HS-27A (cell line): ENCODE measurements at places on chromosomes 16 and 17.

- no peak for DNase-seq
Observed at GRCh38 chr17:76135810-76136188, 5.2 kb downstream of the FOXJ1 start.

DNA sequence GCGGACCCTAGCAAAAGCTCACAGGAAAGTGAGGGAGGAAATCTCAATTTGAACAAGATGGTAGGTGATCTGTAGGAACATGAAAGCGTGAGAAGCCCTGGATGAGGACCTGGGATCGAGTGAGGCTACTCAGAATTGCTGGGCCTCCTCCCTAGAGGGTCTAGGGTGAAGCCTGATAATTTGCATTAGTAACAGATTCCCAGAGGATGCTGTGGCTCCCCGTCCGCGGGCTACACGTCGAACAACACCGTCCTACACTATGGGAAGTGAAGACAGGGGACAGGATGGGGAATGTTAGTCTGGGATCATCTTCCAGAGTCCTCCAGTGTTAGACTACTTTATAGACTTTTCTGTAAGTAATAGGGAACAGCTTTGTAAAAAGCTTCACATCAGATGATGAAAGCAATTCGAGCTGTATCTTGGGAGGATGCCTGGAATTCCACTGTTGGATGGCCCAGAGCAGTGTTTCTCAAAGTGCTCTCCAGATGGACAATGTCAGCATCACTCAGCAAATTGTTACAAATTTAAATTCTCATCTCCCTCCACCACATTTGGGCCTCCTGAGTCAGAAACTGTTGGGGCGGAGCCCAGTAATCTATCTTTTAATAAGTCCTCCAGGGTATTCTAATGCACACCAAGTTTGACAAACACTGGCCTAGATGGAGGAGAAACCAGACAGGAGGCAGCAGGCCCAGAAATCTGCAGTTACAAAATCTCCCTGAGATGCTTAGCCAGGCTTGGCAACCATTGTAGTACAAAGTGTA lies 6.5 kb downstream of the FNDC8 start:
- no peak for DNase-seq

- DNase-seq = no peak
Observed at GRCh38 chr16:87593710-87594258, 8.5 kb upstream of the JPH3 start.

DNA sequence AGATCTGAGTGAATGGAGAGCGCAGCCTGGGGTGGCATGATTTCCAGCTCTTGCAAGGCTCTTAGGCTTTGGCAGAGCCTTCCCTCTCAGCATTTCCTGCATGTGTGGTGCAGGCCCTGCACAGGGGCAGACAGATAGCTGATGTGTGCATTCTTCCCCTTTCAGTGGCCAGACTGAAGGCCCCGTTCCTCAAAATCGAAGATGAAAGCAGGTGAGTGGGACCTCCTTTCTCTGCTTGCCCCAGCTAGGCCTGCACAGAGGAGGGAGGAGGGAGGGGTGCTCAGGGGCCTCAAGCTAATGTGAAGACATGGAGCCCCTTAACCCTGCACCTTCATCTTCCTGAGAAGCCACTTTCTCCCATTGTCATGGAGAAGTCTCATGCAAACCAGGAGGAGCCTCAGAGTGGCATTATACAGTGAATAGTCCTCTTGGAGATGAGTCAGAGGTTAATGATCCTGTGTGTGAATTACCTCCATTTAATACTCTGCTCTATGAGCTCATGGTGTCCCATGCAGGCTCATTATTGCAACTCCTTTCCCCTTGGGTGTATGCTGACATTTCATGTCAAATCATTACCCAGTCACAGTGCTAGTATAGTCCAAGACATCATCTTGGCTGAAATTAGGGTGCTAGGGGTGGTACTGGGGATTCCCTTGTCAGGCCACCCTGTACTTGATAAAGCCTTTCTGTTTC lies 20.4 kb upstream of the ADAM11 start:
- no peak for DNase-seq

DNA sequence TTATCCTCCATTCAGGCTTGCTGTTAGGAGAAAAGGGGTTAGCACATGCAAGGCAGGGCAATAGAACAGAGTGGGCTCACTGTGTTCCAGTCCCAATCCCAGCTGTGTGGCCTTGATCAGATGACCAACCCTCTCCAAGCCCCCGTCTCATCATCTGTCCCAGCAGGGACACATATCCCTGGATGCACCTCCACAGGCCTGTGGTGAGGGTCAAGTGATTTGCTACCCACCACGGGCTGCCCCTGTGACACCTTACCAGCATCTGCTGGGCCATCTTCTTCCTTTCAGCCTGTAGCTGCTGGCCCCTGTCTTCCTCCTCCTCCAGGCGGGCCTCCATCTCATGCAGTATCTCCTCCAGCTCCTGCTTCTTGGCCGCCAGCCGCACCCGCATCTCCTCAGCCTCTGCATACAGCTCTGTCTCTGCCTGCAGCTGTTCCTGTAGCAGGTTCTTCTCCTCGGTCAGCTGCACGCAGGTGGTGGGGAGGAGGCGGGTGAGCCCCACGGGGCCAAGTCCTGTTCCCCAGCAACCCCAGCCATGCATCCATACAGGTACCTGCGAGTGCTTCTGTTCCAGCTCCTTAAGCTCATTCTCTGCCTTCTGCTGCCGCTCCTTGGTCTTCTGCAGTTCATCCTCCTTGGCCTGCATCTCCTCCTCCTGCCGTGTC lies 91.3 kb downstream of the NDE1 start:
- DNase-seq = no peak

GRCh38 chr17:44466339-44466738 lies 36.9 kb downstream of the GPATCH8 start:
- no peak for DNase-seq

DNA sequence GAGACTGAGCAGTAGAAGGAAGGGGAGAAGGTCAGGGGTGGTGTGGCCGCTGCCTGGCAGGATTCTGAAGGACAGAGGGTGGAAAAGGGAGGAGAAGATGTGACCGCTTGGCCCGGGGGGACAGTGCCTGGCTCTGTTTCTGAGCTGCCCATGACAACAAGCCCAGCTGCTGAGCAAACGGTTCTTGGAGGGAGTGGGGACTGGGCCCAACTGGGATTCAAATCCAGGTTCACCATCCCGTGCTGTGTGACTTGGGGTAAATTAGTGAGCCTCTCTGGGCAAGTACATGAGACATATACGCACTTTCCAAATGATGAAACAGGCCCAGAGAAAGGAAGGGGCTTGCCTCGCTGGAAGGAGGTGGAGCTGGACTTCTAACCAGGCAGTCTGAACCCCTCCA lies 23.3 kb downstream of the SEC14L5 start:
- no peak for DNase-seq

DNA sequence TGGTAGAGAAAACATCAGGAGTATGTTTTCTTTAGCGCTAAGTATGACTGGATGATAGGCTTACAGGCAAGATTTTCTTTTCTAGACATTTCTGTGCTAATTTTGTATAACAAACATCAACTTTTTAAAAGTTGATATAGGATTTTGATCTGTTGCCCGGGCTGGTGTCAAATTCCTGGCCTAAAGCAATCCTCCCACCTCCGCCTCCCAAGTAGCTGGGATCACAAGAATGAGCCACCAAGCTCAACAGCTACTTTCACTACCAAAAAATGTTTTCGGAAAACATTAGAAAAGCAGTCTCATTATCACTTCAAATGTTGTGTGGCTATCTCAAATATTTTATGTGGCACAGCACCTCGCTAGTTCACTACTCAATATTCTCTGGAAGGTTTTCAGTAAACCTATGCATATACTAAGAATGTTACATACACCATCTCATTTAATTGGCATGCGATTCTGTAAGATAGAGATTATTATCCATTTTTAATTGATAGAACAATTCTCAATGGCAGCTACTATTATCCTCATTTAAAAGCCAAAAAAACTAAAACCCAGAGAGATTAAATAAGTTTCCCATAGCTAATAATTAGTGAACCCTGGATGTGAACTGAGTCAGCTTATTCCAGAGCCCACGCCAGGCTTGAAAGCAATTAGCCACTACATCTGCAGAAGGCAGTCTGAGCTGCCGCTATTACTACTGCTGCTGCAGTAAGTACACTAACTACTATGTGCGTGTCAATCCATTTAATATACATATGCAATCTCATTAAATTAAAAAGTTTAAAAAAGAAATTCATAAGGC lies 41.7 kb downstream of the CREBBP start:
- DNase-seq = no peak

DNA sequence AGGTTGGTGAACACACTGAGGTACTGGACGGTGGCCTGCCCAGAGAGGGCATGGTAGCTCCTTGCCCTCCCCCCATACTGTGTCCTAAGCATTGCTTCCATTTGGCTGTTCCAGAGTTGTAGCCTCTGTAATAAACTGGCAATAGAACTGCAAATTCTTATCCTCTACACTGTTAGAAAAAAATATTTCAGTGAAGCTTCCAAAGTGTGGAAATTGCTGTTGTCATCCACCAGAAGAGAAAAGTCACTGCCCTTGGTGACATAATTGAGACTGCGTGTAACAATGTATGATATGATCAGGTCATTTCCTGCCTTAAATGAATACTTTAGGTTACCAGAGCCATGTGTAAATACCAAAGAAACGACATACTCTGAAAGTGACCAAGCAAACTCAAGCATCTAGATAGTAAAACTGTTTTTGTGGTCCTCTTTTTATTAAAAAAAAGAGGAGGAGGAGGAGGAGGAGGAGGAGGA lies 65.9 kb downstream of the CEP95 start:
- peak; percentile 2 for DNase-seq

DNA sequence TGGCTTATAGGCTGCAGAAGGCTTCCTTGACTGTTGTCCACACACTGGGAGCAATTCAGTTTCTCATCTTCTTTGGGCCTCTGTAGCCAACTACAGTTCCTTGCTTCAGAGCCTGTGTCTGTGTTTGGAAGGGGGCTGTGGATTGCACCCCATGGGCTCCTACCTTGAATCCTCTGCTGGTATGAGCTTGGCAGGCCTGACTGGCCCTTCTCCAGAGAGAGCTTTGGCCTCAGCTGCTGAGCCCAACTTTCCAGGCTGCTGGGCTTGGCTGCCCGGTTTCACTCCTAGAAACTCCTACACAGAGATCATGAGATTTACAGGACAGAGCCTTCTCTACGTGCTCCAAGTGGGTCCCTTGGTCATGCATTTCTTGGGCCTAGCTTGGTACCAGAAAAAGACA lies 354.4 kb downstream of the SNX29 start:
- no peak for DNase-seq

DNA sequence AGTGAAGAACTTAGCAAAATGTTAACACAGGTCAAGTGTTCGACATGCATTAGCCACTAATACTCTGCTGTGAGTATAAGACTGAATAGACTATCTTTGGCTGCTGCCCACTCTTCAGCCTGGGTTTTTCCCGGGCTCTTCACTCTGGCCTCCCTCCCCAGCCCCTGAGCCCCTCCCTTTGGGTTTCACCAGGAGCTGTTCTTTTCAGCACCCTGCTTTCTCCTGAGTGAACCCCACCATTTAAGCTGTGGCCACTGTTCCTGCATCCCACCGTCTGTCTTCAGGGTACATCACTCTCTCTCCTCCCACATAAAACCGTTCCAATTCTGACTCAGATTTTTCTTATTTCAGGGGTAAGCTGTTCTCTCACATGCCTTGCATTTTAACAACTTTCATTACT lies 92.0 kb upstream of the ASIC2 start:
- DNase-seq = no peak

- DNase-seq = no peak
Observed at GRCh38 chr17:39599665-39600231, 8.0 kb downstream of the NEUROD2 start.

- no peak for DNase-seq
Observed at GRCh38 chr17:72953621-72954020, 138.9 kb downstream of the SLC39A11 start.

- DNase-seq = no peak
Observed at GRCh38 chr16:17367036-17367435, 103.7 kb downstream of the XYLT1 start.

DNA sequence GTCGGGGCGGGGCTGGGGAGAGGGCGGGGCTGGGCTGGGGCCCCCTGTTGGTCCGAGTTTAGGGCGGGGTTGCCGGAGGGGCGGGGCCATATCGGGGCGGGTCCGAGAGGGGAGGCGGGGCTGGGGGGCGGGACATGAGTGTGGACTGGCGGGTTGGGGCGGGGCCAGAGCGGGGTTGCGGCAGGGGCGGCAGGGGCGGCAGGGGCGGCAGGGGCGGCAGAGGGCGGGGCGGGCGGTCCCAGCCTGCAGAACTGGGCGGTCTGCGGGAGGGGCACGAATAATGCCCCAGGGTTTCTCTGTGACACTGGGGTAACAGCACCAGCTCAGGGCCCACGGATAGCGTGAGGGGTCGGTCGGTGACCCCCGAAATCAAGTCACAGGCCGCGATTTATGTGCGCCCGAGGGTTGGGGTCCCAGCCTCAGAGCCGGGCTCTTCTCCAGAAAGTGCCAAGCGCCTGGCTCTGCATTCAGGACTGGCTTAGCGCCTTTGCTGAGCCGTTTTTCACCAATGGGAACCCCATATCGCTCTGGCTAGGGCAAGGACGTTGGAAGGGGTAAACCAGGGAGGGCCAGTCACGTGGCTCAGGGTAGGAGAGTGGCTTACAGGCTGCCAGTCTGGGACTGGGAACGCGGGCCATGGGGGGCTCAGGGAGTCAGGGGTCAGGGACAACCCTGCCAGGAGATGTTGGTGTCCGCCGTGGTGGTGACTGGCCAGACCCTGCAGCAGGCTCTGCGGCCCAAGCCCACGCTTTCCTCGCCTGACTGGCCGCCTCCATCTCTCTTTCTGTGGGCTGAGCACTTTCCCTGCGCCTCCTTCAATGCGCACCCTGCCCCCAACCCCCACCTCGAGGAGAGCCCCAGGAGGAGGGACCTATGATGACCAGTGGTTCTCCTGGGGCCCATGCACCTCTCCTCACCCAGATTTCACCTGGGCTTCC lies 1.2 kb upstream of the METTL26 start:
- DNase-seq = no peak

- DNase-seq = no peak
Observed at GRCh38 chr16:67531247-67531646, 2.6 kb downstream of the RIPOR1 start.

- no peak for DNase-seq
Observed at GRCh38 chr16:89307421-89307805, 89.9 kb downstream of the ZNF778 start.
